HFFc6 (cell line): ENCODE measurements at places on chromosomes 7 and 10. TPM values are rescaled to one million over a fixed set of nuclear protein-coding genes. Genes with fewer than 3 reads are reported as not detected.

MGAM2 gene
- total RNA-seq, result not detected in 3 replicates

CLCN1 gene
- total RNA-seq, result not detected in 3 replicates

ACTL6B gene
- not detected in 2 replicates for total RNA-seq

SPDYE11 gene
- total RNA-seq, result not detected in 3 replicates

OR2A2 gene
- not detected in 3 replicates for total RNA-seq

CPA2 gene
- not detected in 3 replicates for total RNA-seq

SFRP5 gene
- not detected in 3 replicates for total RNA-seq

POLR3A gene
- 19.2 to 21.9 TPM (median 20.2 TPM) in 3 replicates for total RNA-seq

WEE2 gene
- total RNA-seq, result not detected in 3 replicates

LRIT1 gene
- not detected in 2 replicates for total RNA-seq

ATRNL1 gene
- not detected in 3 replicates for total RNA-seq

NKX2-3 gene
- total RNA-seq, result not detected in 3 replicates

PNLIPRP1 gene
- not detected in 3 replicates for total RNA-seq

CALY gene
- total RNA-seq, result not detected in 3 replicates

DNAH11 gene
- 1.4 and 2.1 TPM in 2 replicates for total RNA-seq

CNTNAP2 gene
- 0.12 TPM in 1 of 3 replicates, not detected in the others for total RNA-seq

INHBA gene
- total RNA-seq, result 20.6 to 28.3 TPM (median 27.5 TPM) in 3 replicates

ADARB2 gene
- not detected in 3 replicates for total RNA-seq

GRID2IP gene
- total RNA-seq, result not detected in 3 replicates

UFSP1 gene
- 2.8 to 5.2 TPM (median 3.5 TPM) in 3 replicates for total RNA-seq

SYT15B gene
- total RNA-seq, result 0.32 to 2.0 TPM (median 0.52 TPM) in 3 replicates

SPDYE16 gene
- total RNA-seq, result 0.07 TPM in 1 of 3 replicates, not detected in the others

CRHR2 gene
- total RNA-seq, result not detected in 3 replicates

EFCAB10 gene
- total RNA-seq, result not detected in 3 replicates

SPDYE1 gene
- 0.07 TPM in 1 of 3 replicates, not detected in the others for total RNA-seq

RAB19 gene
- total RNA-seq, result not detected in 3 replicates

RARRES2 gene
- total RNA-seq, result not detected in 3 replicates

CPA4 gene
- total RNA-seq, result 6.7 to 22.4 TPM (median 17.7 TPM) in 3 replicates

GRM3 gene
- total RNA-seq, result not detected in 2 replicates

GDF2 gene
- not detected in 3 replicates for total RNA-seq

SLC25A13 gene
- 6.8 to 13.5 TPM (median 10.0 TPM) in 3 replicates for total RNA-seq

ACBD7 gene
- 0.51 to 0.81 TPM (median 0.80 TPM) in 3 replicates for total RNA-seq

STEAP1B gene
- total RNA-seq, result 36.6 to 86.7 TPM (median 59.2 TPM) in 3 replicates

DDC gene
- total RNA-seq, result not detected in 3 replicates

GATA3 gene
- total RNA-seq, result 0.14 to 0.16 TPM (median 0.16 TPM) in 3 replicates
